ENCODE measurements at places on chromosomes 1 and 21.

GRCh38 chr1:192805832-192806323, 3.0 kb upstream of the RGS2 start:
- H3K36me3 ChIP-seq, result no peaks in the 10 kb centered on the region
- no peak for DNase-seq
- peaks cover 11% of the 10 kb centered on the region for H3K4me1 ChIP-seq
- H3K27ac ChIP-seq, result no peak overlapping the region
- no peaks in the 10 kb centered on the region for H3K27me3 ChIP-seq
- no peak overlapping the region for H3K4me3 ChIP-seq

- no peaks in the 10 kb centered on the region for H3K27me3 ChIP-seq
- peak overlapping the region; percentile 99 for H3K4me3 ChIP-seq
- peak overlapping the region; percentile 99 for H3K27ac ChIP-seq
- H3K4me1 ChIP-seq, result peaks cover 22% of the 10 kb centered on the region
- H3K36me3 ChIP-seq, result peaks cover 13% of the 10 kb centered on the region
These were observed 2.6 kb downstream of the HDGF start for GRCh38 chr1:156748670-156749418.

DNA sequence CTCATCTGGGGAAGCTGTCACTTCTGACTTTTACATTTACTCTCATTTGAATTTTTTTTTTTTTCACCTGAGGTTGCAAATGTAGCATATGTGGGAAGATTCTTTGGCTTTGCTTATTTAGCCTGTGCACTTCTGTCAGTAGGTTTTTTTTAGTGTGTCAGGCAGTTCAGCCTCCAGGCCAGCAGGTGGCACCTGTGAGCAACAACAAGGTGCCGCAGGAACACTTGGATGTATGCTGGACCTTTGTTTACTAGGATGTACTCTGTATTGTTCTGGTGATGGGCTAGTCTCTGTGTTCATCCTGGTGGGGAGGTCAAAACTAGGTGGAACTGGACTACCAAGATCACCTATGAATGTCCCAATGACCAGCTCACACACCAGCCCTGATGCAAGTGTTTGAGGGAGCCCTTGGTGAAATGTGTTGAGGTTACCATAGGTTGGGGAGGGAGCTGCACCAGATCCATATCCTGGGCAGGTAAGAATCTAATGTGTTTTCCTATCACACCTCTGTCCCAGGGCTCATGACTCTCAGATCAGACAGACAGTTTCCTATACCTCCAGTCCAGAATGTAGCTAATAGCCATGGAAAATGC, 618.2 kb downstream of the BRINP3 start:
- H3K4me3 ChIP-seq, result no peak overlapping the region
- no peaks in the 10 kb centered on the region for H3K36me3 ChIP-seq
- no peaks in the 10 kb centered on the region for H3K27me3 ChIP-seq
- H3K27ac ChIP-seq, result no peak overlapping the region

- no peak for DNase-seq
- peaks cover 77% of the 10 kb centered on the region for H3K4me1 ChIP-seq
- H3K27ac ChIP-seq, result peak overlapping the region; percentile 71
- H3K36me3 ChIP-seq, result no peaks in the 10 kb centered on the region
These were observed 10.8 kb downstream of the SLC45A3 start for GRCh38 chr1:205669341-205670149.

DNA sequence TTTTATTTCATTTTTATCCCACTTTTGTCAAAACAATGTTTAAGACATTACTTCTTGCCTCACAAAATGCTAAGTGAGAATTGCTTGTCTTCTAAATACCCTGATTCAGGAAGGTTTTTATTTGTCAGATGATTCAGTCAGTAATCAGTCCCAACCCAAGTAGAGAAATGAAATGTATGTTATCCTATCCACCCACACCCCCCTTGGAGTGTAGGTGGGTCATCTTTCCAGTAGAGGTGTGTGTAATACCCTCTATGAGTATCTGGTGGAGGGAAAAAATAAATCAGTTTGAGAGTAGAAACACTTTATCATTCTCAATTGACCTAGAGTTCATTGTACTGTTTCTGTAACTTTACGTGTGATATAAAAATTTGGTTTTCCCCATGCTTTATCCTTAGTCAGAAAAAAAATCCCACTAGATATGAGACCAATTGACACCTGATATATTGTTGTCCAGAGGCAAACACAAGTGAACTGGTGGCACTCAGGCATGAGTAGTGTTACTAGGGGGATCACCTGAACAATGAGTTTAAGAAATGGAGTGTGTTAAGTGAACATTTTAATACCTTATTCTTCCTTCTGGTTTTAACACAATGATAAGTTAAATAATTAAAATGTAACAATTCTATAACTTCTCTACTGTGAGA, 153.8 kb upstream of the C1orf105 start:
- no peak overlapping the region for H3K27ac ChIP-seq
- H3K4me1 ChIP-seq, result peaks cover 8% of the 10 kb centered on the region
- H3K36me3 ChIP-seq, result no peaks in the 10 kb centered on the region
- no peak overlapping the region for H3K4me3 ChIP-seq

GRCh38 chr1:183246436-183246835, 60.4 kb downstream of the LAMC2 start:
- no peak overlapping the region for H3K27ac ChIP-seq
- no peaks in the 10 kb centered on the region for H3K27me3 ChIP-seq
- peaks cover 7% of the 10 kb centered on the region for H3K4me1 ChIP-seq
- H3K4me3 ChIP-seq, result no peak overlapping the region
- no peaks in the 10 kb centered on the region for H3K36me3 ChIP-seq
- DNase-seq, result no peak

GRCh38 chr1:68280286-68280685, 48.0 kb upstream of the WLS start:
- H3K36me3 ChIP-seq, result no peaks in the 10 kb centered on the region
- no peak overlapping the region for H3K4me3 ChIP-seq
- no peaks in the 10 kb centered on the region for H3K4me1 ChIP-seq
- no peaks in the 10 kb centered on the region for H3K27me3 ChIP-seq

DNA sequence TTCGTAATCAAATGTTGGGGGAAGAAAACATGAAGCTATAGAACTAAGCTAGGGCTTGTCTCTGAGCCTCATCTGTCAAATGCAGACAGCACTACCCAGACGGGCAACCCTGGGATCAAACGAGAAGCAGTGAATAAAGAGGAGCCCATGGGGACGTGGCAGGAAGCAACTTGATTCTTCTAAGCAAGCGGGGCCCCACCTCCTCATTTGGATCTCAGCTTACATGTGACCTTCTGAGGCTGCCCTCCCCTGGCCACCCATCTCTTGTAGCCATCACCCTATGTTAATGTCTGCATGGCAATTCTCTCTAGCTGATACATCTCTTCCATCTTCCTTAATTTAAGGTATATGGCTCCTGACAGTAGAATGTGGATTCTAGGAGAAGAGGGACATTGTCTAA, 171.3 kb downstream of the IGSF21 start:
- H3K4me1 ChIP-seq, result peaks cover 18% of the 10 kb centered on the region
- H3K27me3 ChIP-seq, result no peaks in the 10 kb centered on the region
- DNase-seq, result no peak
- no peak overlapping the region for H3K4me3 ChIP-seq
- H3K36me3 ChIP-seq, result no peaks in the 10 kb centered on the region
- H3K27ac ChIP-seq, result no peak overlapping the region

DNA sequence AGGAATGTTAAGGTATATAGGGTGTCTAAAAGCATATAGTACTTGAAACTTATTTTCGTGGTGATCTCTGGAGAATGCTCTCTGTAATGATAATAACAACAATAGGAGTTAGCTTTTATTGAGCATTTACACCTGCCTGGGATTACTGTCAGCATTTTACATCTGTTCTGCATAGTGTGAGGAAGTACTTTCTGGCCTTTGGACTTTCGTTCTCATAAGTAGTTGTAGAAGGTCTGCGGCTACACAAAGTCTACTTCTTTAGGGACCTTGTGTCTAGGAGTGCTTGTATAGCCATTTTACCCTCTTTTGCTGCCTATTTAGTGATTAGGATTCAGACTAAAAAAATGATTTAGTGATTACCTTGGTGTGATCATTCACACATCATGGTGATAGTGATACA, 103.6 kb upstream of the GPR52 start:
- no peaks in the 10 kb centered on the region for H3K36me3 ChIP-seq
- H3K27ac ChIP-seq, result no peak overlapping the region

DNA sequence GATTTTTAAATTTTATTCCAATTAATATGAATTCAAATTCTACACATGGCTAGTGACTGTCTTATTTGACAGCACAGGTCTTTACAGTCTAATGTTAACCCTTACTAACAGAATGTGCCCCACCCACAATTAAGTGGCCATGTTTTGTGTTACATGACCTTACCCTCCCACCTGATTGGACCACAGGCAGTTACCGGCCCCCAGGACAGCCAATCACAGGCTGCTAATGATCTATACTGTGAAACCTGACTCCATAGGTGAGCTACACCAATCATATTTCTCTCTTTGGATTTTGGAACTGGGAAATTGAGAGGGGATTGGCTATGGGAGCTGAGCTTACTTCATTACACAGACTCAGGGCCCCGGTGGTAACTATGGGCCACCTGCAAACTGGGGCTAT, 27.5 kb downstream of the ZP4 start:
- no peak for DNase-seq
- no peaks in the 10 kb centered on the region for H3K36me3 ChIP-seq
- no peak overlapping the region for H3K27ac ChIP-seq
- H3K27me3 ChIP-seq, result no peaks in the 10 kb centered on the region

GRCh38 chr1:106700211-106700610, 356.3 kb upstream of the PRMT6 start:
- H3K36me3 ChIP-seq, result no peaks in the 10 kb centered on the region
- H3K27me3 ChIP-seq, result no peaks in the 10 kb centered on the region
- H3K27ac ChIP-seq, result no peak overlapping the region
- H3K4me1 ChIP-seq, result no peaks in the 10 kb centered on the region
- H3K4me3 ChIP-seq, result no peak overlapping the region

- no peaks in the 10 kb centered on the region for H3K36me3 ChIP-seq
- H3K27ac ChIP-seq, result peak overlapping the region; percentile 57
- H3K4me3 ChIP-seq, result no peak overlapping the region
- DNase-seq, result peak; percentile 80
- no peaks in the 10 kb centered on the region for H3K27me3 ChIP-seq
These were observed 123.5 kb downstream of the PTPN14 start for GRCh38 chr1:214427871-214428277.

DNA sequence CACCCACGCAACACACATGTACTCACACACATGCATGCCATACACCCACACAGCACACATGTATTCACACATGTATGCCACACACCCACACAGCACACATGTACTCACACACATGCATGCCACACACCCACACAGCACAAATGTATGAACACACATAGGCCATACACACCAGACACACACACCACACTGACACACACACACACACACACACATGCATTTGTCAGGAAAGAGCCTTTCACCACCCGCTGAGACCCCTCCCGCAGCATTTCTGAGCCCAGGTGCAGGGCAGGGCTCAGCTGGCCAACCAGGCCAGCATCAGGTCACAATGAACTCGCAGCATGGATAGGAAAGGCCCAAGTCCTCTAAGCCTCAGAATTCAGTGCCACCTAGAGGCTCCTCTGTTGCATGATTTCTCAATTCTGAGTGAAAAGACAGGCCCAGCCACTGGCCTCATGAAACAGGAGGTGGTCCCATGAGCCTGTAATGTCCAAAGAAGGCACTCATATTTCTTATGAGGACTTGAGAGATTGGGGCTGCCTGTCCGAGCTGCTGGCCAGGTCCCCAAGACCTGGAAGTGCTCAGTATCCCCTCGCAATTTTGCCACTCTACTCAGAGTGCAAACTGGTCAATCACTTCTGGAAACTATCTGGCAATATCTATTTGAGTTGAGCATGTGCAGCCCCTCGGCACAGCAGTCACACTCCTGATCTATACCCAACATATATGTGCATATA, 57.3 kb downstream of the PSMG1 start:
- DNase-seq, result no peak
- H3K27me3 ChIP-seq, result no peaks in the 10 kb centered on the region
- H3K4me1 ChIP-seq, result no peaks in the 10 kb centered on the region
- no peak overlapping the region for H3K27ac ChIP-seq

- H3K4me1 ChIP-seq, result no peaks in the 10 kb centered on the region
- no peak for DNase-seq
- H3K36me3 ChIP-seq, result no peaks in the 10 kb centered on the region
These were observed 468.7 kb downstream of the ADGRL2 start for GRCh38 chr1:82269431-82269830.

GRCh38 chr1:215777370-215777925, 210.3 kb downstream of the KCTD3 start:
- no peaks in the 10 kb centered on the region for H3K4me1 ChIP-seq
- no peak overlapping the region for H3K4me3 ChIP-seq
- DNase-seq, result no peak

DNA sequence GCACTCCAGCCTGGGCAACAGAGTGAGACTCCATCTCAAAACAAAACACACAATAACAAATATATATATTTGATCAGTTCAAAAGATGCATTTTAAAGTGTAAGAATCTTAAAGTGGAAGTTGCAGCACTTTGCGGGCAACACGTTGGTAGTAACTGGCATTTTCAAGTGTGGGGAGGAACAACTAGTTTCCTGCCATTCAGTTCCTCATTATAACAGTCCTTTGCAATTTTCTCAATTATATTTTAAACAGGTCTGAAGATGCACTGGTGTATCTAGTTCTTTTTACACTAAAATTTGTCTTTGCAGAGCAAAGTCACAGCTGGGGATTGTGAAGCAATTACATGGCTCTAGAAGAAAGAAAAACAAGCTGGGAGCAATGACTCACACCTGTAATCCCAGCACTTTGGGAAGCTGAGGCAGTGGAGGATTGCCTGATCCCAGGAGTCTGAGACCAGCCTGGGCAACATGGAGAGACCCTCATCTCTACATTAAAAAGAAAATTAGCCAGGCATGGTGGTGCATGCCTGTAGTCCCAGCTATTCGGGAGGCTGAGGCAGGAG, 25.3 kb downstream of the RRAGC start:
- no peak overlapping the region for H3K27ac ChIP-seq
- no peak overlapping the region for H3K4me3 ChIP-seq
- no peaks in the 10 kb centered on the region for H3K4me1 ChIP-seq
- no peaks in the 10 kb centered on the region for H3K36me3 ChIP-seq

GRCh38 chr1:29811247-29811646, 574.9 kb downstream of the PTPRU start:
- no peak overlapping the region for H3K4me3 ChIP-seq
- no peaks in the 10 kb centered on the region for H3K4me1 ChIP-seq

Measured in GM12878 (cell line).